ENCODE measurements at places on chromosomes 4 and X. TPM values are rescaled to one million over a fixed set of nuclear protein-coding genes. Genes with fewer than 3 reads are reported as not detected.

DNA sequence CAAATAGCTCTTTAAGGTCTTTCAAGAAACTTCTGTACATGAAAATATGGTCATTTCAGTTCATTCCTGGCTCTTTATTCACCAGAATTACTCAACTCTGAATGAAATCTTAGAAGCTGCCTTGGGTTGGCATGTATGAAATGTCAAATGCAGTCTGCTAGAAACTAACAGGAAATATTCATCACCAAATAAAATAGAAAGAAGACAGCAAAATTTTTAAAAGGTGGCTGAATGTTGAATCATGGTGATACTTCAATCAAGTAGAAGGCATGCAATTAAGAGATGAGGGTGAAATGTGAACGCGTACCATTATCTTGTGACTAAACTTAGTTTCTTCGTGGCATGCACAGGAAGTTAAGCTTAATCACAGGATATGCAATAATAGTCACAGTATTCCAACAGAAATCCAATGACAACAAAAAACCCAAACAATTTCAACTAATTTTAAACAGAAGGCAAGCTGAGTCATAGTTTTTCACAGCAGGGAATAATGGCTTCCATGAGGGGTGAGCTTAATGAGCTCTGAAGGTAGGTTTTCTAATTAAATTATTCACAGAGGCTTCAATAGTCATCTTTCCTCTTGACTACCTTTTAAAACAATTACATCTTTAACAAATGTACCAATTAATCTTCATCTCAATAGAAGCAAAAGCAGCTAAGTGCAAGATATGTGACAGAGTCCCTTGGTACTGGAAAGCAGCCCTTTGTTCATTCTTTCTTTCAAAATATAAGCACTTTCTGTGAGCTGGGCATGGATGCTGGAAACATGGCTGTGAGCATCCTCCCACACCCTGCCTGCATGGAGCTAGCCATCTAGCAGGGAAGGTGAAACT, 44.5 kb downstream of the SCFD2 start:
- no peak for DNase-seq
- no peak overlapping the region for H3K27ac ChIP-seq
- H3K4me1 ChIP-seq = peaks cover 20% of the 10 kb centered on the region
- no peak overlapping the region for H3K4me3 ChIP-seq
- H3K36me3 ChIP-seq = peaks cover 16% of the 10 kb centered on the region
- no peaks in the 10 kb centered on the region for H3K27me3 ChIP-seq

DNA sequence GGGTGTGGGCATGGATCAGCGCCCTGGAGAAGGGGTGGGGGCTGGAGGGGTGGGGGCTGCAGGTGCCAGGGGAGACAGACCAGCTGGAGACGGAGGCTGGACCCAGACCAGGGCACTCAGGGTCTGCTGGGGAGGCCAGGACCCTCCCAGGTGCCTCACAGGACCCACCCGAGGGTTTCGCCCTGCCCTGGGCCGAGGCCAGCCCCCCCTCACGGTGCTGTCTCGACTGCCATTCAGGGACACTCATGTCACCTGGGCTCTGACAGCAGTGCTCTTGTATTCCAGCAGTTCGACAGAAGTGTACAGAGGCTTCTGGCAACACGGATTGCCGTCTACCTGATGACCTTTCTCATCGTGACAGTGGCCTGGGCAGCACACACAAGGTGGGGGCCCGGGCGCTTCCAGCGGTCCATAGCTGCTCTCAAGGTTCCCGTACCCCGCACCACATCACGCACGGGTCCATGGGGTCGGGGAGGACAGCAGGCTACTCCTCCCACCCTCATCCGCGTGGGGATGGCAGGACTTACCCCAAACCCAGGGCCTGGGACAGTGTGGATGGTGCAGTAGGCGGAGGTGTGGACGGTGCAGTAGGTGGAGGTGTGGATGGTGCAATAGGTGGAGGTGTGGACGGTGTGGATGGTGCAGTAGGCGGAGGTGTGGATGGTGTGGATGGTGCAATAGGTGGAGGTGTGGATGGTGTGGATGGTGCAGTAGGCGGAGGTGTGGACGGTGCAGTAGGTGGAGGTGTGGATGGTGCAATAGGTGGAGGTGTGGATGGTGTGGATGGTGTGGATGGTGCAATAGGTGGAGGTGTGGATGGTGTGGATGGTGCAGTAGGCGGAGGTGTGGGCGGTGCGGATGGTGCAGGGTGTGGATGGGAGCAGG, 18.1 kb downstream of the TMEM175 start:
- no peaks in the 10 kb centered on the region for H3K27me3 ChIP-seq
- H3K27ac ChIP-seq = no peak overlapping the region
- H3K36me3 ChIP-seq = no peaks in the 10 kb centered on the region
- H3K4me3 ChIP-seq = no peak overlapping the region
- DNase-seq = no peak

Gene DSPP
- total RNA-seq = not detected

DNA sequence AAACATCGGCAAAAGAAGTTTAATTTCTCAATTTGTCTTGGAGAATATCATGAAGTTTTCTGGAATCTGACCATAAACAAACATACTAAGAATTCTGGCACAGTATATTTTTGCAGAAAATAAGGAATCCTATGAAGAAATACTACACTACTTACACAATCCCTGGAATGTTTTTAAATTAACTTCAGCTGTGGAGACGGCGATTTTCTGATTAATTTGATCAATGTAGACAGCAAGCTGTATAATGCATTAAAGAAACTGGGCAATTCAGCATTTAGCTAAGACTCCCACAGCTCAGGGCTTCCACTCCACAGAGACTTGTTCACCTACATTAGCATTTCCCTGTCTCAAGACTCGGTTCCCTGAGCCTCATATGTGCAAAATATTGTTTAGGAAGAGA, 12.2 kb downstream of the EGFL6 start:
- DNase-seq = no peak
- H3K27me3 ChIP-seq = peaks cover 16% of the 10 kb centered on the region
- H3K4me1 ChIP-seq = no peaks in the 10 kb centered on the region
- H3K36me3 ChIP-seq = no peaks in the 10 kb centered on the region
- no peak overlapping the region for H3K4me3 ChIP-seq
- no peak overlapping the region for H3K27ac ChIP-seq

Gene PIR
- 3.0 TPM for total RNA-seq

DNA sequence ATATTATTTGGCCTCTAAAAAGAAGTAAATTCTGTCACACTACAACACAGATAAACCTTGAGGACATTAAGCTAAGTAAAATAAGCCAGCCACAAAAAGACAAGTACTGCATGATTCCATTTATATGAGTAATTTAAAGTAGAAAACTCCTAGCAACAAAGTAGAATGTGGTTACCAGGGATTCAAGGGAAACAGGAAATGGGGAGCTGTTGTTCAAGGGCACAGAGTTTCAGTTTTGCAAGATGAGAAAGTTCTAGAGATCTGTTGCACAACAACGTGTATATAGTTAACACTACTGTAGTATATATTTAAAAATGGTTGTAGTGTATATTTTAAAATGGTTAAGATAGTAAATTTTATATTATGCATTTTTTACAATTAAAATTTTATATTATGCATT, 25.4 kb downstream of the SEC31A start:
- H3K4me3 ChIP-seq = no peak overlapping the region
- H3K36me3 ChIP-seq = peaks cover 33% of the 10 kb centered on the region
- DNase-seq = no peak
- no peaks in the 10 kb centered on the region for H3K27me3 ChIP-seq
- peak overlapping the region; percentile 83 for H3K27ac ChIP-seq

- no peaks in the 10 kb centered on the region for H3K4me1 ChIP-seq
- H3K27ac ChIP-seq = no peak overlapping the region
- H3K27me3 ChIP-seq = no peaks in the 10 kb centered on the region
- DNase-seq = no peak
Observed at GRCh38 chrX:120477453-120477852, 8.4 kb upstream of the LAMP2 start.

GRCh38 chr4:6938647-6939271, 29.1 kb downstream of the TBC1D14 start:
- DNase-seq = no peak
- H3K4me1 ChIP-seq = peaks cover 50% of the 10 kb centered on the region
- no peak overlapping the region for H3K4me3 ChIP-seq
- H3K36me3 ChIP-seq = peaks cover 13% of the 10 kb centered on the region
- H3K27ac ChIP-seq = no peak overlapping the region

Gene HMX1
- not detected for total RNA-seq

GRCh38 chr4:119207051-119207450, 5.5 kb upstream of the USP53 start:
- H3K27me3 ChIP-seq = no peaks in the 10 kb centered on the region
- DNase-seq = no peak
- H3K4me3 ChIP-seq = no peak overlapping the region

DNA sequence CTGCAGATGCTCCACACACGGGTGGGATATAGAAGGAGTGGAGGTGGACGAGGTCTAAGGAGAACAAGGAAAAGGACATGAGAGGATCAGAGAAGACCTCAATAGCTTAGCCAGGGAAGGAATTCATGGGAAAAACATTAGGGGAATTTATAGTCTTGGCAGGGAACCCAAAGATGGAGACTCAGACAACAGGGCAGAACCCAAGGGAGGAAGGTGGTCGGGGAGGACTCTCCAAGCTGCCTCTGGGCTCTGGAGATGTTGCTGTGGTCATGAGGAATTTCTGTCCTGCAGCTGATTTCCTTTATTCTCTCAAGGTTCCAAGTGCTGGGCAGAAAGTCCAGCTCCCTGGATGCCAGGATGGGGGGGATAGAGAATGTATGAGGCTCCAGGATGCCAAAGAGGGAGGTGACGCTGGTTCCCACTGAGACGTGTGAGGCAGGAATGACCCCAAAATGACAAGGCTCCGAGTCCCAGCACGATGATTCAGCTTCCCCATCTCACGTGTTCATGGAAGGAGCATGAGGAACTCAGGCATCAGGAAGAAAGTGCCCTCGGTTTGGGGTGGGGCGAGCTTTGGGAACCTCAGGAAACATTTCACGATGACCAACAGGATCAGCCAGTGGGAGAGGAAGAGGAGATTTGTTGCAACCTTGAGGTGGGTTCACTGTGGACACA, 57.0 kb upstream of the PPP2R3B start:
- H3K27me3 ChIP-seq = no peaks in the 10 kb centered on the region
- no peak overlapping the region for H3K4me3 ChIP-seq
- no peak for DNase-seq
- no peaks in the 10 kb centered on the region for H3K4me1 ChIP-seq

DNA sequence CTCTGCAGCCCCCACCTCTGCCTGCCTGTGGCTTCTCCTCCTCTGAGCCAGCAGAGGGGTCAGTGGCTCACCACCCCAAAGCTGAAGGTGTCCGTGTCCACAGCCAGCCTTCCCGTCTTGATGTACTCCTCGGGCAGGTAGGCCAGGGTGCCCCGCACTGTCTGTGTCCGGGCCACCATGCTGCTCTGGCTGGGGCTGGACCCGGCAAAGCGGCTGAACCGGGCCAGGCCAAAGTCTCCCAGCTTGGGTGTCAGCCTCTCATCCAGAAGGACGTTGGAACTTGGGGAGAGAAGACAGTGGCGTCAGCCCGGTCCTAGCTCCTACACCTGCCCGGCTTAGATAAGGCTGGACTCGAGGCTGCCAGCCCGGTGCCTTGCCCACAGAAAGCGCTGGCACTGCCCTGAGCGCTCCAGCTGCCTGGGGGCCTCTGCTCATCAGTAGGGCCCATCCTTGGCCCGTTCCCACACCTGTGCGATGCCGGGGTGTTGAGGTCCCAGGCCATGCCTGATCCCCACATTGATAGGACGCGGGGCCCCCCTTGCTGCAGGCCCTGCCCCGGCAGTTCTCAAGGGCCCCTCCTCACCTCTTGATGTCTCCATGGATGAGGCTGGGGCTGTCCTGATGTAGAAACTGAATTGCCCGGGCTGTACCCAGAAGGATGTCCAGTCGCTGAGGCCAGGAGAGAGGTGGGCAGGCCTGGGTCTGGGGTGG, 3.2 kb downstream of the IRAK1 start:
- H3K36me3 ChIP-seq = peaks cover 22% of the 10 kb centered on the region
- DNase-seq = no peak
- H3K4me3 ChIP-seq = no peak overlapping the region
- H3K27me3 ChIP-seq = no peaks in the 10 kb centered on the region

Gene KIF4A
- total RNA-seq = 22.4 TPM

Gene PAGE2
- total RNA-seq = not detected

- H3K36me3 ChIP-seq = no peaks in the 10 kb centered on the region
- H3K4me1 ChIP-seq = no peaks in the 10 kb centered on the region
- no peak overlapping the region for H3K27ac ChIP-seq
- H3K27me3 ChIP-seq = no peaks in the 10 kb centered on the region
- no peak for DNase-seq
- H3K4me3 ChIP-seq = no peak overlapping the region
Observed at GRCh38 chrX:27968878-27969277, 12.4 kb downstream of the DCAF8L1 start.

Gene MAMLD1
- 0.48 TPM for total RNA-seq
